ENCODE measurements at places on chromosomes 5 and 9.
A peak's percentile ranks its signal among the peaks of the same experiment; 100 is the strongest.

DNA sequence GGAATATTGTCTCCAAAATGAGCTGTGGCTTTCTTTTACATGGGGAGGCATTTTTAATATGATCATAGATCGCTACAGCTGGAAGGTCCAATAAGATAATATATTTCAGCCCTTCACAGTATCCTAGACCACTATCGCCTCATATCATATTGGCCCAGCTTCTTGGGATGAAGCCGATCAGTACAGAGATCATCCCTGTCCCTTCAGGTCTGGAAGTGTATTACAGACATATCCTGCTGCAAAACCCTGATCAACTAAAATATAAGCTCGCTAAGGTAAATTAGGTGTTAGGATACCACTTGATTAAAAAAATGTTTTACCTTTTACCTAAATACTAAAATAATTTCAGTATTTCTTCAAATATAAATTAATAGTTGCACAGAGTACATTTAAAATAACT, 41.7 kb downstream of the JAKMIP2 start:
- no peak for DNase-seq

GRCh38 chr9:90505695-90506094, 136.9 kb downstream of the DIRAS2 start:
- DNase-seq, result no peak

GRCh38 chr5:160119905-160120266, 636 bp upstream of the PWWP2A start:
- no peak for DNase-seq

DNA sequence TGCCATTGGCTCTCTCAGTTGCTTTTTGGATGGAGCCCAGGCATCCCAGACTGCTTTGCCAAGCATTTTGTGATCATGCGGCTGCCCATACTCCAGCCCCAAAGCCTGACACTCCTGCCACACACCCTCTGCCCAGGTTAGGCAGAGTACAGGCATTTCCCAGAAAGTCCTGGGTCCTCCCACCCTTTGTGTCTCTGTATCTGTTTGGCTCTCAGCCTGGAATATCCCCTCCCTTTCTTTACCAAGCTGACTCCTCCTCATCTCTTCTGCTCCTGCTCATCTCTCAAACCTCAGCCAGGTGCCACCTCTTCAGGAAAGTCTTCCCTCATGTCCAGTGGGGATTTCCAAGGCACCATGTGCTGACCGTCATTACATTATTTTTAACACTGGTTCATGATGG, 14.3 kb upstream of the SH3RF2 start:
- DNase-seq, result no peak

DNA sequence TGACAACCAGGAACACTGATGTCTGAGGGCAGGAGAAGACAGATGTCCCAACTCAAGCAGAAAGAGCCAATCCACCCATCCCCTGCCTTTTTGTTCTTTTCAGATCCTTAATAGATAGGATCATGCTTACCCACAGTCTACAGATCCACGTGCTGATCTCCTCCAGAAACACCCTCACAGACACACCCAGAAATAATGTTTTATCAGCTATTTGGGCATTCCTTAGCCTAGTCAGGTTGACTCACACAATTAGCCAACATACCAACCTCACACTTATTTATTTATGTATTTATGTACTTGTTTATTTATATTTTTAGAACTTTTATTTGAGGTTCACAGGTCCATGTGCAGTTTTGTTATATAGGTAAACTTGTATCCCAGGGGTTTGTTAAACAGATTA, 151.5 kb upstream of the IL12B start:
- DNase-seq, result no peak

GRCh38 chr9:70228118-70228517, 30.7 kb upstream of the SMC5 start:
- no peak for DNase-seq

DNA sequence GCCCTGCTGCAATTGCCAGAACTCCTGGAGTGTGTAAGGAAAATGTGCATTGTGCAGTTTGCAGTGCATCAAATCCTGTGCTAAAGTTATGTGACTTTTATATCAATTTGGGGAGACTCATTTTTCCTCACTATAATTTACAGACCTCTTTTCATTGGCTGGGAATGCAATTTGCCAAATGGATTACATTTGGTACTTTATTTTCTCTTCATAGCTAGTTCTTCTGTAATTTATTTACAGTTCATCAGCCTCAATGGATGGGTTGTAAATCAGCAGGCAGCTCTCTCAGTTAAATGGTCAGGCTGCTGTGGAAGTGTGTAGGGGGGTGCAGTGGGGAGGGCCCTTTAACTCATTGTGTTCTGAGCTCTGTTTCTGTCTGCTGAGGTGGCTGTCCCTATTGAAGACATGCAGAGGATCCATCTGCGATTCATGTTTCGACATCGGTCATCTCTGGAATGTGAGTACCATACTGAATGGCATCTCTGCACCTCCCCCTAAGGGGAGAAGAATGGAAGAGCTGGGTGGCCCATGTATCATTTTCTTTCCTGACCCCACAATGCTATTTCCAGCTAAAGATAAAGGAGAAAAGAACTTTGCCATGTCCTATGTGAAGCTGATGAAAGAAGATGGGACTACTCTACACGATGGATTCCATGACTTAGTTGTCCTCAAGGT, 74.6 kb downstream of the DOCK2 start:
- no peak for DNase-seq

- DNase-seq, result no peak
Observed at GRCh38 chr5:155827949-155828348, 499.0 kb upstream of the SGCD start.

DNA sequence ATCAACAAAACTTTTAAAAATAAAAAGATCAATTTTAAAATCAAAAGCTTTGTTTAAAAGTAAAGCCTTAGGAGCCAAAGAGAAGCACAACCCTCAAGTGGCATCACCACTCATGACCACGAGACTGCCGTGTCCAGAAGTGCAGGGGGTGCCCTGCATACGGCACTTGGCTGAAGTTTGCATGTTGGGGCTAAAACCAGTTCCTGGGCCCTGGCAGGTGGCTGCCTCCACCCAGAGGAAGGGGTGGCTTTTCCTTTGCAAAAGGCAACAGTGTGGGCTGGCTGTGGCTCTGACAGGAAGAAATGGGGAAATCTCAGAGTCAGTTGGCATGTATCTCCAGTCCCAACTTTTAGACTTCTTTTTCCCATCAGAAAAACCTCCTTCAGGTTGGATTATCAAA, 15.3 kb downstream of the TRMO start:
- peak; percentile 35 for DNase-seq

DNA sequence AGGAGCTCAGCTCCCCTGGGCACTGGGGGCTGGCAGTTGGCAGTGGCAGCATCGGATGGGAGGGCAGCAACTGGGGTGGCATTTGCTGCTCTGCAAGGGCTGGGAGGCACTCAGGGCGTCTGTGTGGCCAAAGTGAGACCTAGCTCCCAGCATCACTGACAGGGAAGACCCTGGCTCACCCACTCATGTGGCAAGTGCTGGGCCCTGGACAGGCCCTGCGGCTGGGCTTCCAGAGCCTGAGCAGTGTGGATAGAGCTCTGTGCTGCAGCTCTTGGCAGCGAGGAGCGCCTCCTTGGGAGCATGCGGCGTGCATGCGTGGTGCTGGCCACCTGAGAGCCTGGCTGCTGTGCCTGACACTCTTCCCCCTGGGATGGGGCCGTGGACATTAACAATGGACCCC, 10.2 kb downstream of the CEP72 start:
- DNase-seq, result no peak

GRCh38 chr5:180673371-180674089, 24.1 kb upstream of the FLT4 start:
- DNase-seq, result no peak

DNA sequence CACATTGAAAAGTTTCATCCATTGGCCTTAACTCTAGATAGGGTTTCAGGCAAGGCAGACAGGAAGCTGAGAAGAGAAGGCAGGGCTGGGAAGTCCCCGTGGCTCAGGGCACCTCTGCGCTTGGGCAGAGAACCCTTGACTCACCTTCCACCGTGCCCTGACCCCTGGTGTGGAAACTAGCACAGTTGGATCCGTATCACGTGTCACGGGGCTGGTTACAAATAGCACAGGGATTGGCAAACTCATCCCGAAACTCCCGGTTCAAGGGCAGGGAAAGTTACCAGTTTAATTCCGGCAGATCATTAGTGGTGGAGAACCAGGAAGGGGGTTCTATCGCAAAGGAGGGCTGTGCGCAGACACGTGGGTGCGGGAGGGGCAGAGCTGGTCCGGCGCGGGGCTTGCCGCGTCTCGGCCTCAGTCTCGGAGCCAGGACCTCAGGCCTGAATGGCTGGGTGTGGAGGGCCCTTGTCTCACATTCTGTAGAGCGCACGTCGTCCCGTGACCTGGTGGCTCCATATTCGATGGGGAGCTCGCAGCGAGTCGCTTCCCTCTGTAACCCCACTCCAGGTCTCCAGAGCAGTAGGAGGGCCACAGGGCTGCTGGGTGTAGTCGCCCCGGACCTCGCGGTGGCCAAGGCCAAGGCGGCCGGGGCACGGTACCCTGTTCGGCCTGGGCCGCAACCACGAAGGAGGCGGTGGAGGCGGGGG, 771 bp upstream of the TMEM171 start:
- no peak for DNase-seq

DNA sequence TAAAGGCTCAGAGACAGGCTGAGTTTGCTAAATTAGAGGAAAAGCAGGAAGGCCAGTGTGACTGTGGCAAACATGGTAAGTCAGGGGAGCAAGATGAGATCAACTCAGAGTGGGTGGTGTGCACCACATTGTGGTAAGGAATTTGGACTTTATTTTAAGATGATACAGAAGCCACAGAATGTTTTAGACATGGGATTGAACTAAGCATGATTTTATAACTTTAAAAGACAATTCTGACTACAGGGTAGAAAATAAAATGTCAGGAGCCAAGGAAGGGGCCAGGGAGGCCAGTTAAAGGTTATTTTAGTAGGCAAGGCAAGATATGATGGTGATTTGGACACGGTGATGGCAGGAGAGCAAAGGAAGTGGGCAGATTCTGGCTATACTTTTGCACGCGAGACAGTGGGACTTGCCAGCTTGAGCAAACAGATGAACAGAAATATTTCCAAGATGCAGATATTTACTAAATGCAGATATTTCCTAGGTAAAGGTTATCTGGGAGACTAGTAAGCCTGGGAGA, 53.9 kb downstream of the TSSK1B start:
- DNase-seq, result peak; percentile 43

- DNase-seq, result no peak
Observed at GRCh38 chr5:156682971-156683370, 167.1 kb upstream of the PPP1R2B start.

- DNase-seq, result no peak
Observed at GRCh38 chr5:51599587-51599986, 216.3 kb downstream of the ISL1 start.

GRCh38 chr5:149550268-149550583, 1.0 kb downstream of the CSNK1A1 start:
- peak; percentile 92 for DNase-seq

GRCh38 chr5:160521392-160521663, 99.7 kb downstream of the PTTG1 start:
- DNase-seq, result no peak

DNA sequence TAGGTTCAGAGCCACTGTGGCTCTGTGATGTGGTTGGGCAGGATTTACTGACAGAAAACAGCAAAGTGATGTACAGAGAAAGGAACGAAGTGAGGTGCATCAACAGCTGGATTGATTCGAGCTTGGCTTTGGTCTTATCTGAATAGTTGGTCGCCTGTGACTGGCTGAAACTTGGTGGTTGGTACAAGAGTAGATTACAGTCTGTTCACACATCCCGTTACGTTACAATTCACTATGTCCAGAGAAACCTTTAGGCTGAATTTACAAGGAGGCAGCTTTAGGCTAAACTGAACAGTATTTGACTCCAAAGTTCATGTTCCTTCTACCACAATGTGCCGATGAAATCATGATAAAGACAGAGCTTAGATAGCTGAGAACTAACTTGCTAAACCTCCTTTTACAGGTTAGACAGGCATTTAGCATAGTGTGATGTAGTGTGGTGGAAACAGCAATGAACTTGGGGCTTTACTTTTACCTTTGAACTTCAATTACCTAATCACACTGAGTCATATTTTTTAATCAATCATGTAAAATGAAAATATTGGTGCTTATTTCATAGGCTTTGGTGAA, 210.2 kb upstream of the PUM3 start:
- DNase-seq, result no peak

GRCh38 chr5:59586841-59587240, 306.7 kb downstream of the PDE4D start:
- DNase-seq, result no peak

- peak; percentile 39 for DNase-seq
Observed at GRCh38 chr9:111805830-111806241, 11.1 kb upstream of the SHOC1 start.

GRCh38 chr9:101739311-101739710, 864 bp upstream of the GRIN3A start:
- no peak for DNase-seq

- no peak for DNase-seq
Observed at GRCh38 chr9:93488244-93488643, 34.9 kb upstream of the FAM120AOS start.

- DNase-seq, result no peak
Observed at GRCh38 chr5:72949481-72949880, 6.4 kb upstream of the FCHO2 start.

DNA sequence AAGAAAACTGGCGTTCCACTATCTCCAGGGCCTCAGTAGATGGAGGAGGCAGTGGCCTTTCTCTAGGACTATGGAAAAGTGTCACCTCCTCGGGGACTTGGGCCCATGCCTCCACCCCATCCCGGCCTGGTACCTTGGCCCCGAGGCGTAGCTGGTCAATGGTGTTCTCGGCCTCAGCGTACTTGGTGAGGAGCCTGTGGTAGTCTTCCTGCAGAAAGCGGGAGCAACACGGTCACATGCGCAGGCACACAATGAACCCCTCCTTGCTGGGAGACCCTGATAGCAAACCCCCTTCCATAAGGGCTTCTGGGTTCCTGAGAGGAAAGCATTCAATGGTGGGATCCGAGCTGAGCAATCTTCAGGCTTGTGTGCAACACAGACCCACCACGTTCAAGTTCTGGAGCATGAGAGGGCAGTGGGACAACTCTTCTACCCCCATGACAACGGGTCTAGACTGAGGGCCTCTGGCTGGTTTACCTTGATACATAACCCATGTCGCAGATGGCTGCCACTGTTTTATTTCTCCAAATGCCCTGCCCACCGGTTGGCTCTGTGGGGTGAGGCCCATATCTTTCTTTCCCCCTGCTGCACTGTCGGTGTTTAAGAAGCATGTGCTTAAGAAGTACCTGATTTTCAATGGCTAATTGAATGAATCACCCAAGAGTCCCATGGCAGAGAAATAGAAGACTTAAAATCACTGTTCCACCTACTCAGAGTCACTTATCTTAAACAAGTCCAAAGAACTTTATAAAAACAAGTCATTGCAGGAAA, 13.6 kb downstream of the AKNA start:
- no peak for DNase-seq

GRCh38 chr5:149801307-149801990, 71.3 kb downstream of the PPARGC1B start:
- no peak for DNase-seq

DNA sequence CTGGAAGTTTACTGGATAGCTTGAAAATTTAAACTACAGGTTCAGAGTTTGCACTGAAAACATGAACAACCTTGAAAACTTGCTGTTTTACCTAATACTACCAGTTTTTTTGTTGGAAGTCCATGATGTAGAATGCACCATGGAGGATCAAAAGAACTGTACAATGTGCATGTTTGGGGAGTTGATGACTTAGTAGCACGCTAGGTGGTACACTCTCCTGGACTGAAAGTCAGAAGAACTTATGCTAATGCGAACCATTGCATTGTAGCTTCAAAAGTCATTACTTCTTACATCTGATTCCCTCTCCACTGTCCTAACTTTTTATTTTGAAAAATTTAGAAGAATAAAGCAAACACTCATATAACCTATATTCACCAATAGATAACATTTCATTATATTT, 211.0 kb downstream of the OSTF1 start:
- DNase-seq, result no peak

Measured in suppressor macrophage treated with lipopolysaccharide for 4 hours (primary cell).